Stimulated activated CD8-positive, alpha-beta memory T cell treated with anti-CD3 and anti-CD28 coated beads, Interleukin-15, amount 100 ng/mL, for 48 hours (primary cell): ENCODE measurements at places on chromosomes 7 and 10.

DNA sequence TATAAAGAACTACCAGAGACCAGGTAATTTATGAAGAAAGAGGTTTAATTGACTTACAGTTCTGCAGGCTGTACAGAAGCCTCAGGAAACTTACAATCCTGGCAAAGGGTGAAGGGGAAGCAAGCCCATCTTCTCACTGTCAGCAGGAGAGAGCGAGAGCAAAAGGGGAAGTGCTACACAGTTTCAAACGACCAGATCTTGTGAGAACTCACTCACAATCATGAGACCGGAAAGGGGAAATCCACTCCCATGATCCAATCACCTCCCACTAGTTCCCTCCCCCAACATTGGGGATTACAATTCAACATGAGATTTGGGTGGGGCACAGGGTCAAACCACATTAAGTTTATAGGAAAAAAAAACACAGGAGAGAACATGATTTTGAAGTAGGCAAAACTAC lies 222.1 kb upstream of the SHH start:
- no peak for DNase-seq

DNA sequence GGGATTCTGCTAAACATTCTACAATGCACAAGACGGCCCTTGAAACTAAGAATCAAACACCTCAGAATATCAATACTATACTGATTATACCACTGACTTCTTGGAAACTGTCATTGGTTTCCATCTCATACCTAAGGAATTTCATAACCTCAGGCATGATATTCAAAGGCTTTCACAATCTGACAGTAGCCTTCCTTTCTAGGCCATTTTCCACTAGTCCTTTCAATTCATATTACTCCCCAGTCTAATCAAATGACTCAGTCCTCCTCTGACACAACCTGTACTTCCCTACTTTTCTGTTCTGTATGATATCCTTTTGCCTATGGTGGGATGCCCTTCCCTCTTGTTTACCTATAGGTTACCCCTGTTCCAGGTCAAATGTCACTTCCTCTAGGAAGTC lies 48.3 kb downstream of the CSTF2T start:
- DNase-seq: no peak

DNA sequence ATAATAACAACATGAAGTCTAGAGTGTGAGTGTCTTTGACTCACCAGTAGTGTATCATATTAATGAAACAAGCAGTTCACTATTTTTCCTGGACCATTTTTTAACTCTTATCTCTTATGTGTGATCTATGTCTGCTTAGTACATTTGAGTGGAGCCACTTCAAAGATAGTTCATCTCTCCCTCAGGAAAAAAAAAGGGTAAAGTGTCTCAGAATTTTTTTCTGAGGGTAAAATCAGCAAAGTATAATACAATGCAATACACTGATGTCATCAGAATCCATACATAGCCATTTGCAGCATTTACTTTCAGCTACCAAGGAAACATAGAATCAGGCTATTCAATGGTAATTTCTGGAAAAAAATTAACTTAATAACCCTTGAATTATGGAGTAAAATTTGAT lies 706.7 kb downstream of the DNAJB9 start:
- no peak for DNase-seq

GRCh38 chr7:107960272-107960671 lies 42.7 kb downstream of the LAMB1 start:
- DNase-seq: no peak

DNA sequence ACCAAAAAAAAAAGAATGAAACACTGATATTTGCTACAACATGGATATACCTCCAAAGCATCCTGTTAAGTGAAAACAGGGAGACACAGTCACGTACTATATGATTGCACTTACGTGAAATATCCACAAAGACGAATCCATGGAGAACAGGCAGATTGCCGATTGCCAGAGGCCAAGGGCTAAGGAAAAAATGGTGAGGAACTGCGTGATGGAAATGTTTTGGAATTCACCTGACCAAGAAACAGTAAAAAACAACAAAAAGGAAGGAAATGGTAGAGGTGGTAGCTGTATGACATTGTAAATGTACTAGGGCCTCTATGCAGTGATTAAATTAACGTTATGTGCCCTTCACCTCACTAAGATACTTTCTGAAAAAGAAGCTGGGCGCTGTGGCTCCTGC lies 44.1 kb upstream of the GTF2IRD1 start:
- DNase-seq: no peak

GRCh38 chr7:20260223-20260622 lies 43.0 kb upstream of the MACC1 start:
- no peak for DNase-seq

- no peak for DNase-seq
Observed at GRCh38 chr7:158734861-158735260, 30.3 kb upstream of the NCAPG2 start.

GRCh38 chr7:117066668-117067067 lies 113.4 kb downstream of the ST7 start:
- DNase-seq: no peak

DNA sequence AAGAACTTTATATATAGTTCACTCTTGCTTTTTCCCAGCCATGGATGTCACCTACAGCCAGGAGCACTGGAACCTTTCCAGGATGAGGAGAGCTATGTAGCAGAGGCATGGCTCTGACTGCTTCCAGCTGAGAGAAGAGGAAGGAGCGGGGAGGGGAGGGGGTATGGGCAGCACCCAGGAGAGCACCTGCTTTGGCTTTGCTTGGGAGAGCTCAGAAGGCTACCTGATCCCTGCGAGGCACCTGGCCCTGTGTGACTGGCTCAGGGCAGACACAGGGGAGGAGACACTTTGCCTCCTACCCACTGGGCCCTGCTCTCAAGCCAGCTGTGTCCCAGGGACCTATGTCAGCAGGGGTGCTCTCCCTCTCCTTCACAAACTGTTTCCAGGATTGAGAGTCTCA lies 67.1 kb downstream of the HK1 start:
- DNase-seq: no peak

DNA sequence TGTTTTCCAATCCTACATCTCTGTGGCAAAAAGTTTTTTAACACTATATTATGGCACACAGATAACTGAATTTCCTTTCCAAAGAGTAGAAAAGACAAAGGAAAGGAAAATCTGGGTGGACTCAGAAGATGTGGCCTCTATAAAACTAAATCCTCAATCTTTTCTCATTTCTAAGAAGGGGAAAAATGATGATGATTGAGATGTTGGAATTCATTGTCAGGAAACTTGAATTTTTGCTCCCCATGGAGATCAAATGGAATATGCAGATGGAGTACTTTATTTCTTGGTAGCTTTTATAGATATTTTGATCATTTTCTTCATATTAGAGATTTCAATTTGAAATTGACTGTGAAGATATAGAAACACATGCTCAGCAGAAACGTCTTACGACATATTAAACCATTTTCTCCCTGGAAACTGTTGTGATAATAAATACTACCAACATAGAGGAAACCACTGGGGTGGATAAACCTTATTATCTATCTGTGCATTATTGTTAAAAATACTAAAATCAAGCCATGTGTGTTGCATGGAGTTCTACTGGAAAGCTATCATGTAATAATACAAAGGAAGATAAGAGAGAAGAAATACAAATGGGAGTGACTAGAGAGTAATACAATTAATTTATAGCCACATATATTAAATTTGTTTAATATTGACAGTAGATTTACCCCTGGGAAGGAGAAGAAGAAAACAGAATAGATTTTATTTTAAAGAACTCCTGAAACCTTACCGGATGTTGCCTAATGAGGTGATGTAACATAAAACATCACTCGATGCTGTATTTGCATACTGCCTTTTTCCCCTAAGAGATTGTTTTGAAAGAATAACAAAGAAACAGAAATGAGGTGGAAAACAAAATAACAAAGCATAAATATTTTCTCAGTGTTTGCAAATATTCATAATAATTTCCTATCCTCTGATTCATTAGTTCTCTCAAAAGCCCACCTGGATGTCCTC lies 931.2 kb upstream of the C7orf33 start:
- no peak for DNase-seq

DNA sequence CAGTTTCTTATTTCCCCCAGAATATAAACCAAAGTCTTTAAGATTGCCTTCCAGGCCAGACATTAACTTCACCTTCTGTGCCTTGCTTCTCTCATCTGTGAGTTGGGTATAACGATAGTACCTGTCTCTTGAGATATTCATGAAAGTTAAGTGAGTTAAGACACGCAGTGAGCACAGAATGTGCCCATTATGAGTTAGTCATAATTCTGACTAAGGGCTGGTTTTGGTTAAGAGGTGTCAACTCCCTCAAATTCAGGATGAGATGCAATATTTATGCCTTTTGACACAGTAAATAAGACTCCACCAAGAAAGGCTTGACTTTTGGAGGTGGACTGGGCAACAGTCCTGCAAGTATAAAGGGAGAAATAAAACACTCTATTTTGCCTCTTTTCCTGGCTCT lies 528.7 kb upstream of the IGFBP3 start:
- no peak for DNase-seq

- DNase-seq: no peak
Observed at GRCh38 chr7:107785926-107786325, 17.1 kb downstream of the SLC26A3 start.

GRCh38 chr10:15526754-15527153 lies 155.7 kb upstream of the FAM171A1 start:
- DNase-seq: no peak

DNA sequence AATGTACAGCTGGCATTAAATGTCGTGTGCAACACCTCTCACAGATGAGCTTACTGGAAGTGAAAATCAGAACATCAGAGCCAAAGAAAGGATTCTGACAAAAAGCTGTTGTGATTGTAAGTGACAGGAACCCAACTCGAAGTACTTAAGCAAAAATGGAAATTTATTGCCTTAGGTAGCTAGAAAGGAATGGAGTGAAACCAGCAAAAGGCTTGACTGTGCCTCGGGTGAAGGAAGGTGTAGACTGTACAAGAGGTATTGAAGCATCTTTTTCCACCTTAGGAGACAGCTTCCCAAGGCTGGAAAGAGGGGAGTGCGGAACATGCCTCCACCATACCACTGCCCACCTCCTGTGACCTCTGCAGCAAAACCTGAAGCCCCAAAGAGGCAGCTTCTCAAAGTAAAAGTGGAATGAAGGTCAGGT lies 27.3 kb upstream of the ITGB1 start:
- no peak for DNase-seq

GRCh38 chr10:104325436-104326435 lies 12.5 kb downstream of the ITPRIP start:
- DNase-seq: no peak

GRCh38 chr10:72690071-72690755 lies 1.7 kb upstream of the MCU start:
- DNase-seq: no peak

DNA sequence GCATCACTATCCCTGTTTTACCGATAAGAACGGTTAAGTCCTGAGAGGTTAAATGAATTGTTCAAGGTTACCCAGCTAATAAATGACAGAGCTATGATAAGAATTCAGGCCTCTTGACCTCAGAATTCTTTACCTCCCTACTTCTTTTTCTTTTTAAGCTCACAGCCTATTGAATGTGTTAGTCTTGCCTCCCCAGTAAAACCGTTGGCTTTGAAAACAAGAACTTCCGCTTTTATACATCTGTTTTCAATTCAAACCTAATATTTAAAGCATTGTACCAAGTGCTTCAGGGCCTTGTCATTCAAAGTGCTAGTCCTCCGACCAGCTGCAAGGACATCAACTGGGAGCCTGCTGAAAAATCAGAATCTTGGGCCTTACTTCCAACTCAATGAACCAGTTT lies 15.6 kb downstream of the SEC31B start:
- no peak for DNase-seq

GRCh38 chr10:133336577-133337369 lies at the start of gene CALY:
TSS of gene CALY (minus strand) at chr10:133336896. CDS start at chr10:133328989, 7,907 bp downstream.
- DNase-seq: no peak

GRCh38 chr7:40324914-40325313 lies 190.1 kb downstream of the SUGCT start:
- DNase-seq: no peak

DNA sequence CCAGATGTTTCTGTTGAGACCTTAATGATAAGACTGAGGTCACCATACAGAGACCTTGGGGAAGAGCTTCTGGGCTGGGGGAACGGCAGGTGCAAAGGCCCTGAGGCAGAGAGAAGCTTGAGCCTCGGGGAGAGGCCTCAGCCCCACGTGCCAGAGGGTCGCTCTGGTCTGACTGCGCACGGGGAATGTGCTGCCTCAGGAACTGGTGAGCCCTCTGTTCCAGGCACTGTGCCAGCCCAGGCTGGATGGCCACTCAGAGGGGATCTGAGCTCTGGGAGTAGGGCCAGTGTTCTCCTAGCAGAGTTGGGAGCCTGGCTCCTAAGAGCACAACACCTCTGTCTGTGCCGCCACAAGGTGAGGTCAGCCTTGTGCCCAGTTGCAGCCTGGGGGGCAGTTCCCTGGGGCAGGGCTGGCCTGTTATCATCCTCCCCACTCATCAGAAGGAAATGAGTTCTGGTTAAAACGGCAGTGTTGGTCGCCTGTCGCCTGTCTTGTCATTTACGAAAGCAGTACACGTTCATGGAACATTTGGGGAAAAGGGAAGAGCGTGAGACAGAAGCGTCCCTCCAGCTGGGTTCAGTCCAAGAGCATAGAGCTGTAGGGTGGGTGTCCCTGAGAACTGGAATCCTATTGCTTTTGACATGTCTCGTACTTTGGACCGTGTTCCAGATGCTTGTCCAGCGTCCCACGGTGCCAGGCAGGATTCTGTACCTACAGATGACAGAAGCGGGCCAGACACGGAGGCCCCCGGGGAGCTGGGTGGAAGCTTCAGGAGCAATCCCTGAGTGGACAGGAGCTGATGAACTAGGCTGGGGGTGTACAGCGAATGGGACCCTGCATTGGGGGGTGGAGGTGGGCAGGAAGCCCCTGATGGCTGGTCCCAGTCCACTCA lies 4.3 kb downstream of the TTYH3 start:
- no peak for DNase-seq

DNA sequence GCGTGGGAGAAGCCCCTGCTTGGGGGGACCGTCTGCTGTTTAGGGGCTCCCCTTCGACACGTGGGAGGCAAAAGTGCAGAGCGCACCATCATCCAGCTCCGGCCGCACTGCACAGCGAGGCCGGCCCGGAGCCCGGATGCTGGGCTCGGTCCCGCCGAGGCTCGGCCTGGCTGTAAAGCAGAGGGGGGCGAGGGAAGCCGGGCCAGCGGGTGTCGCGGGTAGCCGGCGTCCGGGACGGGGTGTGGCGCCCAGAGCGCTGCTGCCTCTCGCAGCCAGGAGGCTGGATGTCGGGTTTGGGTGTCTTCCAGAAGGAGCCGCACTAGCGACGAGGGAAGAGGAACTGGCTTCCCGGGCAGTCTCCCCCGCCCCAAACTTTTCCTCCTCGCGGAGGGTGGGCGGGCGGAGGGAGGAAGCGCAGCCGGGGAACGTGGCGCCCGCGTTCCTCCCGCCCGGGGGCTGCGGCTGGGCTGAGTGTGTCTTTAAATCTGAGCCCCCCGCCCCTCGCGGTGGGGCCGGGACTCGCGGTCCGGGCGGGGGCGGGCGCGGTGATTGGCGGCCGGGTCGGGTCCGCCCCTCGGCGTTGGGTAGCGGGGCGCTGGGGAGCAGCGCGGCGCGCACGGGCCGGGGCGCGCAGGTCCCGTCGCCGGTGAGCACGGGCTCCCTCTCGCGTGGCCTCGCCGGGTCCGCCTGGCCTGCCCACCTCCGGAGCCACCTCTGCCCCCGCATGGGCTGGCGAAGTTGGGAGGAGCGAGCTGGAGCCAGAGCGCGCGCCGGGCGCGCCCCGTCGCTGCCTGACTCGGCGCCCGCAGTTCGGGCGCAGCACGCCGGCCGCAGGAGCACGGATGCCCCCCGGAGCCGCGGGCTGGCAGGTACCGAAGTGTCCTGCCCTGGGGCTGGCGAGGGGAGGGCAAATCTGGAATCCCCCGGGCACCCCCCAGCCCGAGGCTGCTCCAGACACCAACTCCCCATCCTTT lies at the start of gene PALD1:
Gene PALD1, plus strand, starts transcription at position 577 of the 974 bp plus-strand sequence. CDS start 47,185 bp downstream, outside the sequence.
- no peak for DNase-seq

- no peak for DNase-seq
Observed at GRCh38 chr10:78456649-78457400, 423.2 kb downstream of the RPS24 start.

- DNase-seq: no peak
Observed at GRCh38 chr7:148921806-148922205, 37.7 kb upstream of the EZH2 start.
